ENCODE measurements at places on chromosomes 2 and 18.

- DNase-seq: no peak
Measured at GRCh38 chr2:65388051-65388531, 44.3 kb downstream of the SPRED2 start.

GRCh38 chr18:47274961-47275360 is 23.5 kb upstream of the SKOR2 start:
- no peak for DNase-seq

DNA sequence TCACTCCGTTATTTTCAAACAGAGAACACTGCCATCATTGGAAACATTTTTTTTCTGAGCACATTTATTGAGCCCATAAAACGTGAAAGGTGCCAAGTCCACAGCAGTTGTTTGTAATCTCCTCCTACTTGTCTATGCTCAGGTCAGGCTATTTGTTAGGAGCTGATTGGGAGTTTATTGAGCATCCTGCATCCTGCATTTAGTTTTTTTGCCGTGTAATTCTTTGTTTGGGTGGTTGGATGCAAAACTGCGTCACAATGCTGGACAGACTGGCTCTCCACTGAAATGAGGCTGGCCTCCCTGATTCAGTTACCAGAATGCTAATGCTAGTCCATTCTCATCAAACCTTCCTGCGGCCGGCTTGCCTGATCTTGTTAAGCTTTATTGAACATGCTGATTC is 71.4 kb downstream of the RAPGEF4 start:
- no peak for DNase-seq

DNA sequence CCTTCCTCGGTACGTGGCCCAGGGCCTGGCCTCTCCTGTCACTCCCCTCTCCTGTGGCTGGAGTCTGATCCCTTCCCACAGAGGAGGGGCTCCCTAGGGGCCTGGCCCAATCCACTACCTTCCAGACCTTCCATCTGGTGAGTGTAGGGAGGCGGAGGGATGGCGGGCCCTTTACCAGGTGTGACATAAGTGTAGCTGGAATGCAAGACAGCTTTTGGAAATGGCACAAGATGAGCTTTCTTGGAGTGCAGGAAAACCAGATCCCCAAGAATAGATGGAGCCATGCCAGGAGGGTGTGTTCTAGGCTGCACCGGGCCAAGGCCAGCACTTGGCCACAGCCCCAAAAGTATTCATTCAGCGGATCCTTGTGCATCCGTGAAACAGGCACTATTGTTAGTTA is 30.1 kb downstream of the IGFBP5 start:
- DNase-seq: no peak

DNA sequence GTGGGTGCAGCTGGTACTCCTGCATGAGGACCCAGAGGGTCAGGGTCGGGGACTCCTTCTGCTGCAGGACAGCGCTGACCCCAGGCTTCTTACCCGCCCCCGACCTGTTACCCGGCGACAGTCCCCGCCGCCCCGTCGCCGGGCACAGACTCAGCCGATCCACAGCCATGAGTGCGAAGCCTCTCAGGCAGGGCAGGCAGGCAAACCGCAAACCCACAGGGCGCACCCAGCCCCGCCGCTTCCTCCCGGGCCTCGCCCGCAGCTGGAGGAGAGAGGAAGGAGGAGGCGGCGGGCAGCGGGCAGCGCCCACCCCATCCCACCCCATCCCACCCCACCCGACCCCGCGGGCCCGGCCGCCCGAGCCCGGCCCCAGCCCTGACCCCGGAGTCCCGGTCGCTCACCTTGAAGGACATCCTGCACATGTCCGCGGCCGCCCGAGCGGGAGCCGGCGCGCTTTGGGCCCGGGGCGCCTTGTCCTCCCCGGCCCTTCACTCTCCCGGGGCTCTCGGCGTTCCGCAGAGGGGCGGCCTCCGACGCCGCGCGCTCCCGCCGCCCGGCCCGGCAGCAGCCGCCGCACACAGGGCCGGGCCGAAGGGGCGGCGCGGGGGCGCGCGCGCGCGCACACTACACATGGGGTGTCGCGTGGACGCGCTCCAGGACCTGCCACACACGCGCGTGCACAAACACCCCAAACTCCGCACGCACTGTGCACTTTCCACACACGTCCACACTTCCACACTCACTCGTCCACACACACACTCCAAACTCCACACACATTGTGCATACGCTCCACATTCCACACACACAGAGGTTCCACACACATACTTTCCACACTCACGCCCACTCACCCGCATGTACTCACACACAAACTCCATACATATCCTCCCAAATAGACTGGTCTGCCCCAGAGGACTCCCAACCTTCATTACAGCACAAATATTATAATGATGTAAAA is at the start of gene ANKRD29:
TSS of gene ANKRD29 (minus strand) at position 603 of the 955 bp plus-strand sequence. CDS start at position 422, 181 bp downstream.
- DNase-seq: peak; percentile 67

DNA sequence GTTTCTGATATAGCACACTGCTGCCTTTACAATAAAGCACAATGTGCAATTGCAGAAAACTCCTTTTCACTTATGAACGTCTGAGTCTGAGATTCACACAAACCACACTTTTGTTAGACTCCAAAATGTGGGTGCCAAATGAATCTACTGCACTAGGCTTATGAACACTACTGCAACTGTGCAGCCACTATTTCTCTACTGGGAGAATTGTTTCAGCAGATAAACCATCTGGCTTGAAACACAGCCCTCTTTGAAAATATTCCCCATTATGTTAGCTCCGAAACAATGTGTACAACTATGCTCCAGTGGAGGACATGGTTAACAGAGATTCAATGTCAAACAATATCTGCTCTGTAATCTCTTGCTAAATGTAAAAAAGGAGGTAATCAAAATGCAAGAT is 188.7 kb upstream of the ZEB2 start:
- DNase-seq: no peak

GRCh38 chr2:25879133-25879730 is 945 bp upstream of the ASXL2 start:
- DNase-seq: no peak

- DNase-seq: peak; percentile 39
Measured at GRCh38 chr2:25251422-25252273, 83.3 kb upstream of the POMC start.

GRCh38 chr2:177810906-177811305 is 261.7 kb downstream of the PDE11A start:
- DNase-seq: no peak

DNA sequence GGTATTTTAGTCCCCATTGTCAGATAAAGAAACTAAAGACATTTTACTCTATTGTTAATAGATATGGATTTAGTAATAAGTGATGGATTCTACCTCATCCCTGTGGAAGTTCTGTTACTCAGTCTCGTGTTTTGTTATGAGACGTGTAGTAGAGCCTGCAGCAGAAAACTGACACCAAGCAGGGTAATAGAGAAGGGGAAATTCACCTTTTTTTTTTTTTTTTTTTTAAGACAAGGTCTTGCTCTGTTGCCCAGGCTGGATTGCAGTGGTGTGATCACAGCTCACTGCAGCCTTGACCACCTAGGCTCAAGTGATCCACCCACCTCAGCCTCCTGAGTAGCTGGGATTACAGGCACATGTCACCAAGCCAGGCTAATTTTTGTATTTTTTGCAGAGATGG is 164.5 kb downstream of the CERS6 start:
- DNase-seq: no peak

DNA sequence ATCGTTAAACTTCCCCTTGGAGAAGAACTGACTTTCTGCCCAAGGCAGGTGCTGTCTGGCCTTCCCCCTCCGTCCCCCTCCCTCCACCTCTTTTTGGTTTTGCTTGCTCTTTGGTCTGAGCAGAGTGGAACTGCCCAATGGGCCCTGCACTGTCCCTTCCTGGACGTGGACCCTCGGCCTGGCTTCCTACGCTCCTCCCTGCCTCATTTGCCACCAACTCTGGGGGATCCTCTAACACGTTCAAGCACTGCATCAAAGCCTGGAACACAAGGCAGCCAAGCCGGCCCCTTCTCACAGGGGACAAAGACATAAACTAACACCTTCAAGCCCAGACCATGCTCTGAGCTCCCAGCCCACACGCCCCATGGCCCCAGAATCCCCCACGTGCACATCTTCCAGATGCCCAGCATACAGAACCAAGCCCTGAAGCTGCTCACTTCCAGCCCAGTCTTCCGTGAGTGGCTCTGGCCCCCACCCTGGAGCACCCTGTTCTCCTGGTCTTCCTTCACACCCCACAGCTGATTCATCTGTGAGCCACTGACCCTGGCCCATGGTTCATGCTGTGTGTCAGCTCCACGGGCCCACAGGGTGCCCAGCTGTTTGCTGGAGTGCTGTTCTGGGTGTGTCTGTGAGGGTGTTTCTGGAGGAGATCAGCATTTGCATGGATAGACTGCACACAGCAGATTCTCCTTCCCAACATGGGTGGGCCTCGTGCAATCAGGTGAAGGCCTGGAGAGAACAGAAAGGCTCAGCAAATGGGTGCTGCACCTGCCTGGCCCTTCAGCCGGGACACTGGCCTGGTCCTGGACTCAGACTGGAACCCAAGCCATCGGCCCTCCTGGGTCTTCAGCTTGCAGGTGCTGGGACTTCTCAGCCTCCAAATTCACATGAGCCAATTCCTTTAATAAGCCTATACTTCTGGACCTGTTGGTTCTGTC is 247.1 kb upstream of the SALL3 start:
- no peak for DNase-seq

GRCh38 chr2:1246239-1246638 is 167.0 kb upstream of the TPO start:
- no peak for DNase-seq

DNA sequence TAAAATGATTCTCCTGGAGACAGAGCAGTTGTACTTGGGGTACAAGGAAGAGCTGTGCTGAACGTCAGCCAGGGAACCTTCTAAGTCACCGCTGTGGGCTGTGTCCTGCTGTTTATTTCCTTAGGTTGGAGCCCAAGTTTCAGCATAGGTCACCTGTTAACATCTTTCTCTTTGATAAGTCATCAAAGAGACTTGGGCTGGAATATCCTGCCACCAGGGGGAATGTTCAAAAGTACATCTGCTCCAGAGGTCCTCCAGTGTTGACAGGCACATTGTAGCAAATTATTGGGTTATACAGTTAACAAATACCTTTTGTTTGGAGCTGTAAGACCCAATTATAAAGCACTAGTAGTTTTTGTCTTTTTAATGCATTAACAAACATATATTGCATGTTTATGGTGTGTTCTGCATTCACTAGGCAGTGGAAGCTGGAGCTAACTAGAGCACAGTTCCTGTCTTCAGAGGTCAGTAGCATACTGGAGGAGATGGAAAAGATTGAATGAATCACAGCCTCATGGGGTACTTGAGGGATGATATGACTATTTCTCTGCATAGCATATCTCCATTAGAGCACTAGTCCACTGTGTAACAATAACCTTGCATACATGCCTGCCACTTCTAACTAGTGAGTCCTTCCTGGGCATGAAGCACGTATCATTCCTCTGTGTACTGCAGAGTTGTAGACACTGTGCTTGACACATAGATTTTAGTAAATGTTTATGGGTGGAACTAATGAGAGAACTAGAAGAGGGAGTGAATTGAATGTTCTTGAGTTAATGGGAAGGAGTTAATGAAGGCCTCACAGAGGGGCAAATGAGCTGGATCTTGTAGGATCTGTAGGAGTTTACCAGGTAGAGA is 182.1 kb downstream of the AGAP1 start:
- no peak for DNase-seq

GRCh38 chr2:207619764-207620203 is 5.4 kb downstream of the METTL21A start:
- DNase-seq: no peak

DNA sequence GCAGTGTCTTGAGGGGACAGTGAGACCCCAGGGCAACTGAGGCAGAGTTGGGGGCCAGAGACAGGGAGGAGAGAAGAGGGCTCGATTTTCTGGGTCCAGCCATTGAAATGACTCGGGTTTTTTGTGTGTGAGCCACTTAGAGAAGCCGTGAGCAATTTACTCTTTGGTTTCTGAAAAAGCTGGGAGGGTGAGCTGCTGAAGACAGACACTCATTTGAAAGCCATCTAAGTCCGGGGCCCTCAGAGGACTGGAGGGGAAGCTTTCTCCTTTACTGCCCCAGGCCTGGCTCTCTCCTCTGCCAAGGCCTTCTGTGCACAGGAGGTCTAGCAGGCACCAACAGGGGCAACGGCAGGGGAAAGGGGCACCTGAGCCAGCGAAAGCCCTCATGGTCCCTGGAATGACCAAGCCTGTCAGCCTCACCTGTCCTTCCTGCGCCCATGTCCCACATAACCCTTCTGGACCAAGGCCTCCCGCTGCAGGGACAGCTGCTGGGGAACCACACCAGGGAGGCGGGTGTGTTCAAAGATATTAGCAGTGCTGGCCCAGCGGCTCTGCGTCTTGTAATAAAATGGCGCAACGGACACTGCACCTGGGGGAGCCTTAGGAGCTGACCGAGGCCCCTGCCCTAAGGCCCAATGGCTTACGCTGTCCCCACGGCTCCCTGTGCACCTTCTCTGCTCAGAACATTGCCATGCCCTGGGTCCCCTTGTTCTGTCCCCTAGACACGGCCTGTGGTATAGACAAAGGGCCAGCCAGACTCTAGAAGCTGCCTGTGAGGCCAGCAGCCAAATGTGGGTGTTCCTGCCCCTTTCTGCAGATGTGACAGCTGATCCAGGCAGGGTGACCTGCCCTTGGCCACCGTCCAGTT is 45.8 kb downstream of the HS6ST1 start:
- no peak for DNase-seq

DNA sequence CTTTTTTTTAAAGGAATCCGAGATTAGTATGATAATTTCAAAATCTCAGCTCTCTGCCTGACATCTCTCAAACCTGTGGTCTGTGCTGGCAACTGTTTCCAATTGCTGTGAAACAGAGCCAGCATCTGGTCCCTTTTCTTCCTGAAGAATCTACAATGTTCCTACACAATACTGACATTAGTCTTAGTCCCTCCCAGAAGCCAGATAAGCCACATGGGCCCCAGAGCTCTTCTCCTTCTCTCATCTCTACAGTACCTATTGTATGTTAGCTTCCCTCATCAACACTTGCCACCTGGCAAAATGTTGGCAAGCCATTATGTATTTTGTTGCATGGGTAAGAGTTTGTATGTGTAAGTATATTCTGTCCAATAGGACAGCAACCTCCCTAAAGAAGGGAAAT is 62.9 kb upstream of the CDKL4 start:
- DNase-seq: peak; percentile 12

DNA sequence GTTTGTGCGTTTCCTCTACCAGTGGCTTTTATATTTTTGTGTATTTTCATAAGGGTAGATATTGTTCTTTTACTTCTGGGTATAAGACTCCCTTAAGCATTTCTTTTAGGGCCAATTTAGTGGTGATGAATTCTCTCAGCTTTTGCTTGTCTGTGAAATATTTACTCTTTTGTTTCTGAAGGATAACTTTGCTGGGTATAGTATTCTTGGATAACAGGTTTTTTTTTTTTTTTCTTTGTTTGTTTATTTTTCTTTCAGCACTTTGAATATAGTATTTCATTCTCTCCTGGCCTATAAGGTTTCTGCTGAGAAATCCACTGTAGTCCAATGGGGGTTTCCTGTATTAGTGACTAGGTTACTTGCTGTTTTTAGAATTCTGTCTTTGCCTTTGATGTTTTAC is 122.7 kb downstream of the XRCC5 start:
- no peak for DNase-seq

DNA sequence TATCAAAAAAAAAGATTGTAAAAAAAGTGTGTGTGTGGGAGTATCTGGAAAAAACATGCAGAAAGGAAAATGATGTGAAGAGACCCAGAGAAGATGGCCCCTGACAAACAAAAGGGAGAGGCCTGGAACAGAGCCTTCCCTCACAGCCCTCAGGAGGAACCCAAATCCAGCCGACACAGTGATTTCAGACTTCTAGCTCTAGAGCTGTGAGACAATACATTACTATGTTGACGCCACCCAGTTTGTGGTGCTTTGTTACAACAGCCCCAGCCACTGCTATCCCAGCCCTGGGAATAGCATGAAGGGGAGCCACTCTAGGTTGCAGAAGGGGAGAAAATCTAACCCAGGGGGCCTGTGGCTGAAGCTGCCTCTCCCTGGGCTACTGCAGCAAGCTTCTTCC is 59.0 kb upstream of the ZBTB7C start:
- no peak for DNase-seq

- no peak for DNase-seq
Measured at GRCh38 chr2:6977113-6977741, 60.0 kb downstream of the RNF144A start.
